ENCODE measurements at places on chromosomes 11 and 22.

DNA sequence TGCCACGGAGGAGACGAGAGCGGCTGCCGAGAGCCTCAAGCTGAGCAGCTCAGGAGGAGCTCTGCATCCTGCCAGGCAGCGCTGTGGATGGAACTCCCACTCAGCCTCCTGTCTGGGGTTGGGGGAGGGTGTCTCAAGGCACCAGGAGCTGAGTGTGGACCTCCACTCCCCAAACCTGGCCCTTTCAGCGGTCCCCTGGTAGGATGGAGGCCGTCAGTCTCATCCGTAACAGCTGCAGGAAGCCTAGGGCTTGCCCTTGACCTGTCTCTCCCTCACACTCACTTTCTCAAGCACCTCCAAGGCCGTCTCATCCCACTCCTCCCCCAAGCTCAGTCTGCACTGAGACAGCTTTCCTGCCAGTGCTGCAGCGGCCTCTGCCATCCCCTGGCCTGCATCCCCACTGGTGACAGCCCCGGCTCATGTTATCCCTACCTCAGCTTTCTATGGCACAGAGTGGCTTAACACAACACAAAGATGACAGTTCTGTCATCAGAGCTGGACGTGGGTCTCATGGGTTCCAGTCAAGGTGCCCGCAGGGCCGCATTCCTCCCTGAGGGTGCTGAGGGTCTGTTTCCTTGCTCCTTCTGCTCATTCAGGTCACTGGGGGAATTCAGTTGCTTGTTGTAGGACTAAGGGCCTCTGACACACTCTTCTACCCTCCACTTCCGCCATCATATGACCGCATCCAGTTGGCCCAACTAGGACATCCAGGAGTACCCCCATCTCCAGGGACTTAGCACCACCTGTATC is 341.9 kb upstream of the B3GAT1 start:
- no peaks in the 10 kb centered on the region for H3K36me3 ChIP-seq
- no peak overlapping the region for H3K4me3 ChIP-seq
- no peaks in the 10 kb centered on the region for H3K4me1 ChIP-seq
- no peak for DNase-seq
- peaks cover 50% of the 10 kb centered on the region for H3K27me3 ChIP-seq

DNA sequence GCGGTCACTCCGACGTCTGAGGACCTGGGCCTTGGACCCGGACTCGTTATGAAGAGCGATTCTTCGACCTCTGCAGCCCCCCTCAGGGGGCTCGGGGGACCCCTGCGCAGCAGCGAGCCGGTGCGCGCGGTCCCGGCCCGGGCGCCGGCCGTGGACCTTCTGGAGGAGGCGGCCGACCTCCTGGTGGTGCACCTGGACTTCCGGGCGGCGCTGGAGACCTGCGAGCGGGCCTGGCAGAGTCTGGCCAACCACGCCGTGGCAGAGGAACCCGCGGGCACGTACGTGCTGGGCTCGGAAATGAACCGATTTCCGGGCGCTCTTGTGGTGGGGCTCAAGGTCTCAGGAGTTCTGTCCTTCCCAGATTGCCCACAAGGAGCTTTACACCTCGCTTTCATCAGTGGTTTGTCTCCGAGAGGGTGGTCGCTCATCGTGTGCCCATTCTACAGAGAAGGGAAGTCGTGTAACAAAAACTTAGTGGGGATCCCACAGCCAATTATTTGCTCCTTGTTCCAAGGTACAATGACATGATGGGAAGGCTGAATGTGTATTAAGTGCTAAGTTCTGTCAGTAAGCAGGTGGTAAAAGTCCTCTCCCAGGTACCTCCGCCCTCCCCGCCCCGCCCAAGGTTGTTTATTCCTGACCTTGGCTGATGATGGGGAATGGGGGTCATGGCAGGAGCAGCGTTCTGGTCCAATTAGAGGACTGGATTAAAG is 695 bp downstream of the PEX26 start:
- peaks cover 59% of the 10 kb centered on the region for H3K36me3 ChIP-seq
- H3K27me3 ChIP-seq: no peaks in the 10 kb centered on the region
- H3K4me1 ChIP-seq: peaks cover 60% of the 10 kb centered on the region
- peak overlapping the region; percentile 99 for H3K27ac ChIP-seq
- DNase-seq: peak; percentile 68
- peak overlapping the region; percentile 96 for H3K4me3 ChIP-seq

DNA sequence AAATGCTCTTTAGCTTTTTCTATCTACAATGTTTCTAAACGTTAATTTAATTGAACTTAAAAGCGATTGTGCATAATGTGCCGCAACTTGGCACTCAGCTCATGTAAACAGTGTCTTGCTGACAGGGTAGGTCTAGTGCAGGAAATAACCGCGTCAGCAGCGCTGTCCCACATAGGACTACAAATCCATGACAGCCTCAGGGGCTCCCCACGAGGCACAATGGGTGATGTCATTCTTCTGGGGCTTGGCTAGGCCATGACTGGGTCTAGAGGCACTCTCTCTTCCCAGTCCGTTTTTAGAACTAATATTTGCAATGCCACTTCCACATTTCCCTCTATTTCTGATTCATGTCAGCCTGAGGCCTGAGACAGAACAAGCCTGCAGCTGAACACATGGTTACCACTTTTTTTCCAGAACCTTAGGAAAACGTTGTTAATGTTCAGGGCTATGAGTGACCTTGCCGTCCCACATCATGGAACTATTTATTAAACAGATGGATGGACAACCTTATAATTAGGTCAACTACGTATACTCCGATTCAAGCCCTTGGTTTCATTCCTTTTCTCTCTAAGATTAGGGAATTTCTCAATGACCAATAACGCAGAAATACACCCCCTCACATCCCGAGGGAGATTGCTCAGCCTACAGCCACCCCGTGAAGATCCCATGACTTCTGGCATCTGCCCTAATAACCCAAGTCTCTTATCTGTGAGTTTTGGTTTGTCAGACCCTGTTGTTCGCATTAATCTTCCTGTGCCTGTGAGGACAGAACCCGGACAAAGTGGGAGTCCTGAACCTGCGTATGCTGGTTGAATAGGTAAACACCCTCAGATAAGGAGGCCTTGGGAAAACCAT is 19.4 kb upstream of the SNX32 start:
- H3K4me3 ChIP-seq: no peak overlapping the region
- peaks cover 20% of the 10 kb centered on the region for H3K4me1 ChIP-seq
- H3K27me3 ChIP-seq: no peaks in the 10 kb centered on the region
- no peaks in the 10 kb centered on the region for H3K36me3 ChIP-seq
- no peak overlapping the region for H3K27ac ChIP-seq

DNA sequence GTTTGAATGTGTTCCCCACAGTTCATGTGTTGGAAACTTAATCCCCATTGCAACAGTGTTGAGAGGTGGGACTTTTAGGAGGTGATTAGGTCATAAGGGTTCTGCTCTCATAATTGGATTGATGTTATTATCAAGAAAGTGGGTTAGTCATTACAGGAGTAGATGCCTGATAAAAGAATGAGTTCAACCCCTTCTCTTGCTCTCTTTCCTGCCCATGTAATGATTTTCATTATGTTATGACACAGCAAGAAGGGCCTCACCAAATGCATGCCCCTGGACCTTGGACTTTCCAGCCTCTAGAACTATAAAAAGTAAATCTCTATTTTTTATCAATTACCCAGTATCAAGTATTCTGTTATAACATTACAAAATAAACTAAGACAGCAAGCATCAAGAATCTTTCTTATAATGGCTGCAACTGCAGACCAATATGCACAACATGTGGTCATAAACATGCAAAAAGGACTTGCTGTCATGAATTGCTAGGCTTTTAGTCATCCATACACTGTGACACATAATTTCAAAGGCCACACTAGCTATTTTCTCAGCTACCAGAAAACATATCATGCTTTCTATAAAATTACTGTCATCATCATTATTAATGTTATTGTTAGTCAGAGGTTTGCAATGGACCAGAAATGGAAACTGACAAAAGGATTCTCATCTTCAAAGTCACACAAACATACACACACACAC is 99.9 kb upstream of the GUCY1A2 start:
- no peak for DNase-seq
- no peaks in the 10 kb centered on the region for H3K27me3 ChIP-seq
- no peak overlapping the region for H3K4me3 ChIP-seq

- H3K4me1 ChIP-seq: peaks cover 12% of the 10 kb centered on the region
- no peak overlapping the region for H3K4me3 ChIP-seq
- H3K36me3 ChIP-seq: peaks cover 78% of the 10 kb centered on the region
- H3K27me3 ChIP-seq: no peaks in the 10 kb centered on the region
Observed at GRCh38 chr22:21694795-21695429, 29.1 kb downstream of the PPIL2 start.

DNA sequence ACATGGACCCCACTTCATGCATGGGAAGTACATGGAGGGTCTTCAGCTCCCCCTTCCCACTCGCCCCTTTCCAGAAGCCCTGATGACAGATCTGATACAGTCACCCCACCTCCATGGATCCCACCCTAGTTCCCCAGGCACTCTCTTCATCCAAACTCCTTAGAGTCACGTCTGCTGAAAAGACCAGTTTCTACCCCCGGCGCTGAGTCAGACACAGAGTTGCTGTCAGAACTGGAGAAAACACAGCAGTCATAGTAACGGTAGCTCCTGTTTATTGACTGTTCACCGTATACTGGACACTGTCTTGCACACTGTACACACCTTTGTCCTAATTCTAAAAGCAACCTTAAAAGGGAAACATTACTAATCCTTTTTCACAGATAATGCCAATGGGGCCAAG is 29.1 kb downstream of the DRD2 start:
- H3K27ac ChIP-seq: no peak overlapping the region
- H3K4me3 ChIP-seq: no peak overlapping the region
- H3K27me3 ChIP-seq: peaks cover 34% of the 10 kb centered on the region
- no peak for DNase-seq

GRCh38 chr11:119249671-119250010 is 43.5 kb downstream of the CBL start:
- no peak overlapping the region for H3K4me3 ChIP-seq
- H3K4me1 ChIP-seq: peaks cover 59% of the 10 kb centered on the region
- H3K27me3 ChIP-seq: no peaks in the 10 kb centered on the region
- H3K36me3 ChIP-seq: peaks cover 34% of the 10 kb centered on the region
- H3K27ac ChIP-seq: peak overlapping the region; percentile 86
- no peak for DNase-seq

DNA sequence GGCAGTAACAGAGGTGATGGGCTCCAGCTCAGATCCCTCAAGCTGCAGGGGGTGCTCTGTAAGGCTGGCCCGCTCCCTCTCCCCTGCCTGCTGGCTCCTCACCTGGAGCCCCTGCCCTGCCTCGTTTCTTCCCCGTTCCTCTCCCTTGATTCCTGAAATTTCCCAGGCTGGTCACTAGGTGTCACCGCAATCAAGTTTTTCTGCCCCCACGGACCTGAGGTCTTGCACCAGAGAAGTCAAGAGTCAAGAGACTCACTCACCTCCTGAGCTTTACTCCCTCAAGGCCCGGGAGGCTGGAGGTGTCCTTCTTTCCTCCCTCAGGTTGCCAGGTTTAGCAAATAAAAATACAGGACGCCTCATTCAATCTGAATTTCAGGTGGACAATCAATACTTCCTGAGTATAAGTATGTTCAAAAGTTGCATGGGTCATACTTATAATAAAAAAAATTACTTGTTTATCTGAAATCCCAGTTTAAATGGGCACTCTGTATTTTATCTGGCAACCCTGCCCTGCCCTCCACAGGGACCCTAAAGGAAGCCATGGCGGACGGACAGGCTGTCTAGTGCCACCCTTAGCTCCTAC is 69.2 kb downstream of the SCUBE1 start:
- H3K4me3 ChIP-seq: no peak overlapping the region
- no peak overlapping the region for H3K27ac ChIP-seq
- no peaks in the 10 kb centered on the region for H3K4me1 ChIP-seq

GRCh38 chr11:121576531-121576930 is 123.8 kb upstream of the SORL1-AS1 start:
- H3K36me3 ChIP-seq: peaks cover 95% of the 10 kb centered on the region
- H3K27me3 ChIP-seq: no peaks in the 10 kb centered on the region
- H3K27ac ChIP-seq: peak overlapping the region; percentile 75
- H3K4me3 ChIP-seq: no peak overlapping the region

DNA sequence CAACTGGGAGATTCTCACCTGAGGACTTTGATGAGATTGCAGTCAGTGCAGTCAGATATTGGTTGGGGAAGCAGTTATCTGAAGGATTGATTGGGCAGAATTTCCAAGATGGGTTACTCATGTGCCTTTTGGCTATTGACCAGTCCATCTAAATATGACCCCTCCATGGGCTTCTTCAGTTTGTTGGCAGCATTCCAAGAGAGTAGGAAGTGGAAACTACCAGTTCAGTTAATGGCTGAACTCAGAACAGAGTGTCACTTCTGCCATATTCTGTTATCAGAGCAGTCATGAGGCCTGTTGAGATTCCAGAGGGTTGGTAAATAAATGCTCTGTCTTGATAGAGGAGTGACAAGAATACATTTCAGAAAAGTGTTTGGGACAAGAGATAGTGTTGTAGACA is 71.0 kb downstream of the CYP2R1 start:
- H3K36me3 ChIP-seq: peaks cover 91% of the 10 kb centered on the region
- no peak for DNase-seq
- no peak overlapping the region for H3K4me3 ChIP-seq
- no peaks in the 10 kb centered on the region for H3K27me3 ChIP-seq
- peaks cover 2% of the 10 kb centered on the region for H3K4me1 ChIP-seq
- no peak overlapping the region for H3K27ac ChIP-seq

DNA sequence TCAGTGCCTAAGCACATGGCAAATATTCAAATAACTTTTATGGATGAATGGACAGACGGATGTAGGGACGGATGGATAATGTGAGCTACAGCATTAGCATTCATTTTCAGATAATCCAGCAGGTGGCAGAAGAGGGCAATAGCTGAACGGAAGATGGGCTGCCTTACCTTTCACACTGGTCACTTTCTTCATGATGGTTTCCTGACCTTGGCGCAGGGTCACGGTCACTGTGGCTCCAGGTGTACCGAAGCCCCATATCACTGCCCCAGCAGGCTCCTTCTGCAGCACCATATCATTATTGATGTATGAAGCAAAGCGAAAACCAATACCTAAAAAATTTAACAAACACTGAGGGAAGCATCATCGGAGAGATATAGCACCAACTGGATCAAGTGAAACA is 4.3 kb downstream of the SIAE start:
- DNase-seq: peak; percentile 44
- H3K27ac ChIP-seq: no peak overlapping the region
- H3K27me3 ChIP-seq: no peaks in the 10 kb centered on the region
- peaks cover 6% of the 10 kb centered on the region for H3K36me3 ChIP-seq
- peaks cover 25% of the 10 kb centered on the region for H3K4me1 ChIP-seq

GRCh38 chr22:17472932-17473331 is 90.4 kb upstream of the SLC25A18 start:
- H3K27me3 ChIP-seq: peaks cover 40% of the 10 kb centered on the region
- DNase-seq: no peak
- H3K4me3 ChIP-seq: no peak overlapping the region

GRCh38 chr11:114307524-114308203 is 11.5 kb downstream of the NNMT start:
- no peaks in the 10 kb centered on the region for H3K36me3 ChIP-seq
- no peak overlapping the region for H3K4me3 ChIP-seq
- no peak for DNase-seq
- peaks cover 57% of the 10 kb centered on the region for H3K27me3 ChIP-seq
- no peak overlapping the region for H3K27ac ChIP-seq

DNA sequence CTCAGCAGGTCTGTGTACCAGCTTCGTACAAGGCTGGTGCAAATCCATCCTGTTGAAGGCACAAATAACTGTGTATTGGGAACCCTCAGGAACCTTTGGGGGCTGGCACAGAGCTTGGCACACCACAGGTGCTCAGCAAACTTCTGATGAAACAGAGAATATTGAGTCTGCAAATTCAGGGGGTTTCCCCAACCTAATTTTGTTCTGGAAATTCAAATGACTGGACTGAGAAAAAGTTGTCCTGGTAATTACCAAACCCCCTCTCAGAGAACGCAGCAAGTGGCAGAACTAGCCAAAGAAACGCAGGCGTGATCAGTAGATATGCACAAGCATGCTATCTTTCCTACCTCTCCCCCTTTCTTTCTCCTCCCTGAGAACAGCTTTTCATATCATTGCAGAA is 47.6 kb downstream of the LIF start:
- no peak overlapping the region for H3K27ac ChIP-seq
- no peaks in the 10 kb centered on the region for H3K36me3 ChIP-seq
- H3K27me3 ChIP-seq: no peaks in the 10 kb centered on the region
- no peak overlapping the region for H3K4me3 ChIP-seq
- H3K4me1 ChIP-seq: peaks cover 45% of the 10 kb centered on the region
